Esophagus squamous epithelium (tissue), 5 donors: ENCODE measurements at places on chromosomes 3 and 15.

DNA sequence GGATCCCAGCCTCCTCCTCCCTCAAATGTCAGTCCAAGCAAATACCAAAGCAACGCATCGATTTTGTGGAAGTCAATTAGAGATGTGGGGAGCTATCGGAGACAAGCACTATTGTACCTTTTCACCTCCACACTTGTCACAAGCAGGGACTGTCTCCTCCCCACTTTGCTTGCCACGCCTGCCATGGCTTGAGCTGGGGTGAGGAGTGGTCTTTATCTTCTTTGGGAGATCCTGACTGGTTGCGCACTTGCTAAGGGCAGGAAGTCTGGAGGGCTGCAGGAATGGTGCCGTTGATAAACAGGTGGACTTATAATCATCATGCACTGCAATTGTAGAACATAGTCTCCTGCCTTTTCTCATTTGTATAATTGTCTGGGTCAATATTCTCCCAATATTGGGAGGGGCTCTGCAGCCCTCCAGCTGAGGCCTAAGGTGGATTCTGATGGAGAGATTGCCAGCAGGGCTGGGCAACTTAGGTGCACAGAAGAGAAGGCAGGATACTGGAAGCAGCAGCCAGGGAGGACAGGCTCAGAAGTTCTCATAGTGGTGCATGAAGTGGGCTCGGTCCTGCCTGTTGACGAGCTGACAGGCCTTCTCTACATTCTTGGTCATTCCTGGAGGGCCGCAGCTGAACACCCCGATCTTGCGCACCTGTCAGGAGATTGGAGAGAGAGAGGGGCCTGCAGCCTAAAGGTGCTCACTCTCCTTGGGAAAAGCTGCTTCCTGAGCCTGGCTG is 20.2 kb downstream of the DUOX2 start:
- no peak for DNase-seq

- DNase-seq = no peak
Measured at GRCh38 chr3:29339016-29339833, 58.4 kb downstream of the RBMS3 start.

DNA sequence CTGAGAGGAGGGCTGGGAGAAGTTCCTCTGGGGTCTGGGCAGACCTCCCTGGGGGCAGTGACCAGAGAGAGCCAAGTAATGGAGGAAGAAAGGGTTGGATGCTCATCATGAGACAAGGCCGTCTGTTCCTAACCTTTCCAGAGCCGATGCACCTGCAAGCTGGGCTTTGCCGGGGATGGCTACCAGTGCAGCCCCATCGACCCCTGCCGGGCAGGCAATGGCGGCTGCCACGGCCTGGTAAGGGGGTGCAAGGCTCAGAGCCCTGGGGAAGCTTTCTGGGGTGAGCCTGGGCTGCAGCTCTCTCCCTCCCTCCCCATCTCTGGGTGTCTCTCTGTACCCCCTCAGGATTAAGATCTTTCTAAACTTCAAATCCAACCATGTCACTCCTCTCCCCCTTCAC is 16.4 kb downstream of the STAB1 start:
- DNase-seq = no peak

GRCh38 chr15:76065245-76065644 is 5.5 kb downstream of the TMEM266 start:
- DNase-seq = no peak

- DNase-seq = no peak
Measured at GRCh38 chr15:33330931-33331330, 20.2 kb downstream of the RYR3 start.

DNA sequence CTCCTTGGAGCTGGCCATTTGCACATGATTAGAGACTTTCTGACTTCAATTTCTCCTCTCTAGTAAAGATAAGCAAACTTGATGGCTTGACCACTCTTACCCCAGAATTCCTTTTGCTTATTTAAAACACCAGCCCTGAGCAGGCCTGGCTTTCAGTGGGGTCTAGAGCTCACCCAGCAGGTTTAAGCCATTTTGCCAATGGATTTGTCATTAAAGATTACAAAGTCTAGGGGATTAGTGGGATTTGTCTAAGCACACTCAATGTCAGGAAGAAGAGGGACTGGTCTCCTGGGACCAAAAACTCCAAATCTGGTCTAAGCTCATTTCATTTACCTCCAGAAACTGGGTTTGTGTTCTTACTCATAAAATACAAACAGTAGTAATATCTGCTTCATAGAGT is 57.3 kb upstream of the SNTN start:
- no peak for DNase-seq

GRCh38 chr3:126917232-126917804 is 65.6 kb upstream of the PLXNA1 start:
- DNase-seq = no peak

- DNase-seq = no peak
Measured at GRCh38 chr15:73655724-73656123, 22.5 kb upstream of the NPTN start.

- DNase-seq = no peak
Measured at GRCh38 chr15:22888120-22888859, 49.8 kb downstream of the NIPA2 start.

- no peak for DNase-seq
Measured at GRCh38 chr3:61353382-61353781, 102.1 kb upstream of the FHIT start.

- no peak for DNase-seq
Measured at GRCh38 chr3:42892807-42893206, 13.1 kb upstream of the ZNF662 start.

- no peak for DNase-seq
Measured at GRCh38 chr15:34650177-34650576, 66.7 kb upstream of the GOLGA8B start.
